Dermis blood vessel endothelial cell (primary cell): ENCODE measurements at places on chromosomes 4 and X. TPM values are rescaled to one million over a fixed set of nuclear protein-coding genes. Genes with fewer than 3 reads are reported as not detected.

GRCh38 chr4:141229408-141230101 lies 8.9 kb downstream of the ZNF330 start:
- no peak for DNase-seq

The GAB1 gene
- 25.8 and 34.5 TPM in 2 replicates for total RNA-seq

DNA sequence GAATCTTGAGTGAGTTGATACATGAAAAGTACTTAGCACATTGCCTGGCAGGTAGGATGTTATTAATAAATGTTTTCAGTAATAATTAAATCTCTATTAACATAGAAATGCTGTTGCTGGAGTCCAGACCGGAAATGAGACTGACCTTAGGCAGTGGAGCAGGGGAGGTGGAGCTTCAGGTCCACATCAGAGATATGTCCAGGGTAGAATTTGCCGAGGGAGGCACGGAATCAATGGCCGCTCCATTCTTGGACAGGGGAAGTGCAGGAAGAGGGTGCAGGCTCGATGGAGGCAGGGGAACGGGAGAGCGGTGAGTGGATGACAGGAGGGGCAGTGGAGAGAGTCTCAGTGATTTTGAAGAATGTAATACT lies 107.3 kb downstream of the GATB start:
- no peak for DNase-seq

The ANXA10 gene
- 0.34 TPM in 1 of 2 replicates, not detected in the other for total RNA-seq

DNA sequence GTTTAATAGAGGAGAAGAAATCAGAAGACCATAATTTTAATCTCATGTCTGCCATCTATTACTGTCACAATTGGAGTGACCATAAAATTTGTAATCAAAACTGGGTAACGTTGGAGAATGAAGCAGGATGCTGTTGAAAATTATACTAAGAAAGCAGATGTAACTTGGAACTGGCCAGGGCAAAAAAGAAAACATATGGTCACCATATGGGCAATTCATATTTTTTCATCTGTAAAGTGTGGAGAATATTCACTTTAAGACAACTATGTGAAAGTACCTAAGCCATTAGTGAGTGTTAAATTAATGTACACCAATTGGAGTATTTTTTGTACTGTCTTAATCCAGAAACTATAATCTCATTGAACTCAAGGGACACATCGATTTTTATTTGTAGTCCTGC lies 1008.0 kb downstream of the GLUD2 start:
- DNase-seq: no peak

- DNase-seq: no peak
These were observed 251.5 kb downstream of the GPM6A start for GRCh38 chr4:175560604-175561003.
